ENCODE measurements at places on chromosomes 4 and X.

DNA sequence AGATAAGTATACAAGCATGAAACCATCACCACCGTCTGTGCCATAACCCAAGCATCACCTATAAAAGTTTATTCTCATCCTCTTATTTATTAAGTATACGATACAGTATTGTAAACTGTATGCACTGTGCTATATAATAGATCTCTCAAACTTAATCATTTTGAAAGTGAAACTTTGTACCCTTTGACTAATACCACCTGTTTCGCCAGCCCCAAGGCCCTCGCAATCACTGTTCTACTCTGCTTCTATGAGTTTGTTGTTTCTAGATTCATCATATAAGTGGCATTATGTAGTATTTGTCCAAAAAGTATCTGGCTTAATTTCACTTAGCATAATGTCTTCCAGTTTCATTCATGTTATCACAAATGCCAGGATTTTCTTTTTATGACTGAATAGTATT lies 72.1 kb upstream of the DOCK11 start:
- no peak for DNase-seq

- DNase-seq = no peak
Measured at GRCh38 chr4:101328063-101328602, 19.2 kb downstream of the PPP3CA start.

DNA sequence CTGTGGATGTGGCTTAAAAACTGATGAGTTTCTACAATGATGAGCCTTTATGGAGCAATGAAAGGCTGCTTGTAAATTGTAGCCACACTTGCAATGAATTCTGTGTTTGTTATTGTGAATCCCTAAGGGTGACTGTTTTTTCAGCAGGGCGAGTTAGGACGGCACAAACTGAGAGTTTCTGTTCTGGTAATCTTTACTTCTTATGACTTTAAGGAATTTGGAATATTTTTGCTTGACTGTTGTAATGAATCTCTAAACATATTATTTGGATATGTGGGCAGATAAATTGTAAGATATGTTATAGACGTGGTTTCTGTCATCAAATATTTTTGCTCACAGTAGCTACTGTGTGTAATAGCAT lies 22.2 kb downstream of the RBPJ start:
- peak; percentile 50 for DNase-seq

DNA sequence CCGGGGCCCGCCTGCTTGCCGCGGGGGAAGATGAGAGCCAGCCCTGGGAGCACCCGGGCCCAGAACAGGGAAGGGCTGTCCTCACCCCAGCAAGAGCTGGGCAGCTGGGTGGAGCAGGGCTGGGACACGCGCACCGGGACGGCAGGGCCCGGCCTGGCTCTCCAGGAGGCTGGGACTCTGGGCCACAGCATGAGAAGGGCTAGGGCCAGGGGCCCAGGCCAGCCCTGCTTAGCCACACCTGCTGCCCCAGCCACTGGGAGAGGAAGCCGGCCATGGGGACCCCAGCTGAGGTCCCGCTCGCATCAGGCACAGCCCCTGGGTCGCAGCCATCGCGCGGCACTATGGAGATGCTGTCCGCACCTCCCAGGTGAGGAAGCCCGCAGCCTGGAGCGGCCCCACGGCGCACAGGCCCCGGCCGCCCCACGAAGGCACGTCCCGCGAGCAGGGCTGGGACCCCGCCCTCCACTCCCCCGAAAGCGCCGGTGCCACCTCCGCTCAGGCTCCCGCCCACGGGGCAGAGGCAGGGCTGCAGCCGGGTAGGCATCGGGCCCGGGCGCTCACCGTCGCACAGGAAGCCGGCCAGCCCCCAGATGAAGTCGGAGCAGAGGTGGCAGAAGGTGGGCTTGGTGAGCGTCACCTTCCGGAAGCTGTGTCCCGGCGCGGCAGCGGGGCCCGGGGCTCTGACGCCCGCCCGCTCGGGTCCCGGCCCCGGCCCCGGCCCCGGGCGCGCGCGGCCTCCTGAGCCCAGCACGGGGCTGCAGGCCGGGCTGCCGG lies 531 bp downstream of the DGKQ start:
- no peak for DNase-seq

- peak; percentile 54 for DNase-seq
Measured at GRCh38 chr4:80306260-80306659, 29.3 kb upstream of the CFAP299 start.

DNA sequence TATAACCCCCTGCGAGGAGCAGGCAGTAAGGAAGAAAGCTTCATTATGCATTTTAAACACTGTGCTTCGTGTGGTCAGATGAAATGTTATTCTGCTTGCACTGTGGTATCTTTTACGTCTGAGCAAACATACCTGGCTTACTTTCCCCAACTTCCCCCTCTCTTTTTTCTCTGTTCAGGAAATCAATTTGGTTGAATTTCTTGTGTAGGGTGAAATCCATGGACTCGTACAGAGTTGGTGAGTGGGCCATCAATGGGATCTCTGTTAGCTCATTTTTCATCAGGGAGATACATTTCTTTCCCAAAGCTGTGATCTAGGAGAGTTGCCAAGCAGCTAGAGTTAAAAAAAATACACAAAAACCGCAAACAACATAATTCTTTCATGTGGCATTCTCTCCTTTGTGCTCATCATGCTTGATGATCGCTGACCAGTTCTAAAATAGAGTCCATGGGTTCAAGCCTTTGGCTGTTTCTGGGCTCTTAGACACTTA lies 98.5 kb downstream of the FRAS1 start:
- DNase-seq = no peak

- no peak for DNase-seq
Measured at GRCh38 chr4:40395908-40396793, 61.0 kb downstream of the CHRNA9 start.

GRCh38 chr4:1404573-1405253 lies 1.5 kb downstream of the NKX1-1 start:
- no peak for DNase-seq

- DNase-seq = peak; percentile 96
Measured at GRCh38 chr4:118173956-118174725, 139.9 kb downstream of the NDST3 start.

DNA sequence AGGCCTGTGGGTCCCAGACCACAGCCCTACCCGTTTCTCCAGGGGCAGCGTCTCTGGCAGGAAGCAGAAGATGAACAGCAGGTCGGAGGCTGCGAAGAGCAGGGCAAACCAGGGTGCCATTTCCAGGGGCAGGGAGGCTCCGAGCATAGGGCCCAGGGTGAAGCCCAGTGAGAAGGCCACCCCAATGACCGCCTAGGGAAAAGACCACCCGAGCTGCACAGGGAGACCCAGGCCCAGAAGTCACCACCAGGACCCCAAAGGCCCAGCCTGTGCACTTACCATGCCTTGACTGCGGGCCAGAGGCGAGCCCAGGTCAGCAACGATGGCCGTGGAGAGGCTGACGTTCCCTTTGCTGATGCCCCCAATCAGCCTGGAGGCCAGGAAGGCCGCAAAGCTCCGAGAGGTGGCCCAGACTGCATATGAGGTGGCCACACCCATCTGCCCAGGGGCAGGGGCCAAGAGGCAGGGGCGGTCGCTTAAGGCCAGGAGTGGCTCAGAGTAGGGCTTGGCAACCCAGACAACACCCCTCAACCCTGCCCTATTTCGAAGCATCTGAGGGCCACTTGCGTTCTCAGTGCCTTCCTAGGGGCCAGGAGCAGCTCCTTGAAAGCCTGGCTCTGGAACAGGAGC lies 30.8 kb downstream of the NOP14 start:
- no peak for DNase-seq

- no peak for DNase-seq
Measured at GRCh38 chrX:148363471-148364235, 136.8 kb upstream of the AFF2 start.

- peak; percentile 85 for DNase-seq
Measured at GRCh38 chrX:78653118-78653822, 5.9 kb downstream of the RTL3 start.

GRCh38 chrX:22538580-22538979 lies 265.9 kb downstream of the CBLL2 start:
- DNase-seq = no peak

DNA sequence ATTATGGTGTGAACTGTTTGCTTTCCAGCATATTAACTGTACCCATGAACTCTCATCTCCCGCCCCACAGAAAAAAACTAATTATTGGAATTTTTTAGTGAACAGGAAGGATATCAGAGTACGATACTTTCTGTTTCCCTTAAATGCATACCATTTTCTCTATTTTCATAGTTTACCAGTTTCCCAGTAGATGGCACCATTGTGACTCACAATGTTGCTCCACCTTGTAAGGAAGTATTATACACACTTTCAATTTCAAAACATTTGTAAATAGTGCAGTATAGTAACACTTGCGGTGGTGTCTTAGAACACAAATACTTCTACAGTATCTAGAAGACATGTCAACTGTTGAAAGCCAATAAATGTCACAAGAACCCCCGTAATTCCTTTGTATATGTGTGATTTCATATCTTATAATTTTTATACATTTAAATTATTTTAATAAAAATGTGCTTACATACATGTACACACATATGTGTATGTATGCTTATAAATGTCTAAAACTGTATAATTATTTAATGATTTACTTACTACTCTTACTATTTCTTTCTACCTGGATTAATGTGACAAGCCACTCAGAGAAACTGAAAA lies 167.3 kb downstream of the SLIT2 start:
- peak; percentile 79 for DNase-seq

DNA sequence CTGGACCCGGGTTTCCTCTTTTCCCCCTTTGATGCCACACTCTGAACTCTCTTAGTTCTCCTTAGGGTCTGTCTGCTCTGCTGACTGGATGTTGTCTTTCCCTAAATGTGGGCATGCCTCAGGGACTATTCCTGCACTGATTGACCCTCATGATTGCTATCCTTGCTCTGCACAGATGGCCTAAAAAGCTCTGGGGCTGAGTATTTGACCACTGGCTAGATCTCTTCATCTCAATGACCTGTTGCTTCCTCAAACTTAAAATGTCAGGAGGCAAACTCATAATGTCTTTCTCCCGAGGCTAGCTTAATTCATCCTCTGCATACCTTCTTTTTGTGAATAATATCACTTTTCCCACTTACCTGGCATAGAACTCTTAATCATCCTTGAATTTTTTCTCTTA lies 157.4 kb downstream of the GATB start:
- no peak for DNase-seq

DNA sequence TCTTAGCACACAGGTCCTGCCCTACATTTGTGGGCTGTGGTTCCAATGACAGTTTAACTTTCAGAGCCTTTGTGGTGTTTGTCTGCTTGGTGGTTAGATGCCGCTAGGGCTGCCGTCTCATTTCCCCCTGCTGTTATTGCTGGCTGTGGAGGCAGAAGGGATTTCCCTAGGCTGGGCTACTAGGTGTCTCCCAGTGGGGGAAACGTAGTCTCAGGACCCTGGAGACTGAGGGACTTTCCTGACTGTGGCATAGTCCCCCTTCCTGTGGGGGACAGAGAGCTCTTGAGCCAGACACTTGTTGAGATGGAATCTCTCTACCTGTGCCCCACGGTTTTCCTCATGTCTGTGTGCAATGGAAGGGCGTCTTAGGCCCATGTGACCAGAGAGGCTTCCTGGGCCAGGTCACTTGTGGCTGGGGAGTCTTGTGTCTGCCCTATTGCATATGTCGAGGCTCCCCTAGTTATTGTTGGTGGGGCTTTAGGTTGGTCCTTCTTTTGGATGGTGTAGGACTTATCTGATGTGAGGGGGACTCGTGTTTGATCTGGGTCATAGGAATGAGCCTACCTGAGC lies 68.2 kb downstream of the ARHGAP10 start:
- no peak for DNase-seq

GRCh38 chrX:121128925-121129877 lies 81.8 kb downstream of the GLUD2 start:
- no peak for DNase-seq

GRCh38 chrX:140141444-140142029 lies 176.2 kb upstream of the CXorf66 start:
- peak; percentile 31 for DNase-seq

- no peak for DNase-seq
Measured at GRCh38 chr4:25722964-25723363, 67.3 kb downstream of the SLC34A2 start.

DNA sequence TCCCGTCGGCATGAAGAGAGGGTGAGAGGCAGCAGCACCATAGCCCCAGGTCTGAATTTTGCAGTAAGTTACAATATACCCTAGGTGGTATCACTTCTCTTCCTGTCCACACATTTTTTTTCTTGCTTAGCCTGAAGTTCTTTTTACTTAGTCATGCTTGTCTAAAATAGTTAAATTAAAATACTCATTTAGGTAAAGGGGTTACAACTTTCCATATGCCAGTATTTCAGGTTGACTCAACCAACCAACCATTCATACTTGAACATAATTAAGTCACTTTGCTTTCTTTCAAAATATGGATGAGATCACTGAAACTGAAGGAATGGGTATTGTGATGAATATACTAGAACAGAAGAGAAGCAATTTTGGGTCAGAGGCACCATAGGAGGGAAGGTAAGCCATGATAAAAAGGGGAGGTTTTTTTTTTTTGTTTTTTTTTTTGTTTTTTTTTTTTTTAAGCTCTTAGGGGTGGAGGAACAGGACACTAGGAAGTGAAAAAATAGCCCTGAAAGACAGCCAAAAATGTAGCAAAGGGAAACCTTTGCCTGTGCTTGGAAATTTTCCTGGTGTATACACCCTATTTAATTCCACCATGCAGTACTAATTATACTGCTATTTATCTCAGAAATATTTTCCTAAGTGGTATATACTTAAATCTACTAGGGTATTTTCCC lies 41.8 kb downstream of the RPS6KA3 start:
- peak; percentile 56 for DNase-seq

GRCh38 chr4:78322032-78322431 lies 229.5 kb upstream of the ANXA3 start:
- DNase-seq = no peak

DNA sequence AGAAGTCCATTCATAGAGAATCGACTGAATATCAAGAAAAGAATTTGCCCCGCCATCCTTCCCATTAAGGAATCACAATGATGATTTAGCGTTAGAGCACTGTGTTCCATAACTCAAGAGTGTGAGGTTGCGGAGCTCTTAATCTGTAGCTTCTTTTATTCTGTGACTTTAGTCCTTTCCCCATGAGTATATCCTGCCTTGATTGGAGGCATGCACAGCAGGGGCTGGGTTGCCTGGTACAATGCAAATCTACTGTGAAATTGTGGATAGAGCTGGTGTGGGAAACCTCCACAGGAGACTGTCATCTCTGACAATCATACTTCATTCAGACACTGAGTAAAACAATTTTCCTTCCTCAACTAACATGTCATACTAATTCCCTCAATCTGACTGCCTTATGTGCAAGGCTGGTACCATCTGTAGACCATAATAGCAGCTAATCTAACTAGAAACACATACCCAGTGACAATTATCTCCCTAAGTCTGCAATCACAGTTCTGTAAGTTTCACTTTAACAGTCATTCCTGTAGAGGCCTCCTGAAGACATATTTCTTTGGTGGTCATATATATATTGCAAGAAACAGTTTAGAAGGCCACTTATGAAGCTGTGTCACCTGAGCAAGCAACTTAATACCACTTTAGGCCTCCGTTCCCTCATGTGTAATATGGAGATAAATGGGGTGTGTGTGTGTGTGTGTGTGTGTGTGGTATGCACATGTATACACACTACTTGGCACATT lies 355.2 kb upstream of the FAM241A start:
- DNase-seq = no peak

Data from IMR-90 (cell line).